NCI-H1092 (cell line): ENCODE measurements at places on chromosomes 3 and 15.

DNA sequence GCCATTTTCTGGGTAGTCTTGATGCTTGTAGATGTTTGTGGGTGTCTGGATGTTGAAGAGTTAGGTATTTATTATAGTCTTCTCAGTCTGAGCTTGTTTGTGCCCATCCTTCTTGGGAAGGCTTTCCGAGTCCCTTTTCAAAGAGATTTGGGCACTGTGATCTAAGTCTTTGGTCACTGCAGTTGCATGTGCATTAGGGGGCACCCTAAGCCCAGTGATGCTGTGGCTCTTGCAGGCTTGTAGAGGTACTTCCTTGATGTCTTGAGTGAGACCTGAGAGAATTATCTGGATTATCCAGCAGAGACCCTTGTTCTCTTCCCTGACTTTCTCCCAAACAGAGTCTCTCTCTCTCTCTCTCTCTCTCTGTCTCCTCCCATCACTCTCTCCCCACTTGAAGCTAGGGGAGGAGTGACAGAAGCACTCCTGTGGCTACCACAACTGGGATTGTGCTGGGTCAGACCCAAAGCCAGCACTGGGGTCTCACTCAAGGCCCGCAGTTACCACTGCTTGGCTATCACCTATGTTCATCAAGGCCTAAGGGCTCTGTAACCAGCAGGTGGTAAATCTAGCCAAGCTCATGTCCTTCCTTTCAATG is 68.5 kb downstream of the TMCO5A start:
- DNase-seq, result no peak

- no peak for DNase-seq
These were observed 15.9 kb downstream of the PARL start for GRCh38 chr3:183868796-183869195.

GRCh38 chr3:127462111-127462655 is 128.3 kb downstream of the TPRA1 start:
- no peak for DNase-seq

- no peak for DNase-seq
These were observed 64.7 kb downstream of the IGF1R start for GRCh38 chr15:98712845-98713584.

- DNase-seq, result no peak
These were observed 133.9 kb upstream of the SKOR1 start for GRCh38 chr15:67691450-67691849.

DNA sequence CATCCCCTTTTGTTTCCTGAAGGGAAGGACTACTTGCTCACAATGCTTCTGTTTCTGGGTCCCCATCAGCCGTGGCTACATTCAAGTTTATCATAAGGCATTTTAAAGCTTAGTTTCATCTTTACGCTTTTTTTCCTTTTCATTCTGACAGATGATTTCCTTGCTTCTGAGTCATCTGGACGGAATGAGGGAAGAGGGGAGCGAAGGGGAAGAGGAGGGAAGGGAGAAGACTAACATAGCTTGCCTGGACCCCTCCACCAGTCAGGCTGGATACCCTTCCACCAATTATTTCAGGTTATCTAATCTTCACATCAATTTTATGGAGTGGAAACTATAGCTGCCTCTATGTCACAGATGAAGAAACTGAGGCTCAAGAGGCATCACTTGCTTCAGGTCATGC is 27.6 kb downstream of the FAM3D start:
- no peak for DNase-seq

DNA sequence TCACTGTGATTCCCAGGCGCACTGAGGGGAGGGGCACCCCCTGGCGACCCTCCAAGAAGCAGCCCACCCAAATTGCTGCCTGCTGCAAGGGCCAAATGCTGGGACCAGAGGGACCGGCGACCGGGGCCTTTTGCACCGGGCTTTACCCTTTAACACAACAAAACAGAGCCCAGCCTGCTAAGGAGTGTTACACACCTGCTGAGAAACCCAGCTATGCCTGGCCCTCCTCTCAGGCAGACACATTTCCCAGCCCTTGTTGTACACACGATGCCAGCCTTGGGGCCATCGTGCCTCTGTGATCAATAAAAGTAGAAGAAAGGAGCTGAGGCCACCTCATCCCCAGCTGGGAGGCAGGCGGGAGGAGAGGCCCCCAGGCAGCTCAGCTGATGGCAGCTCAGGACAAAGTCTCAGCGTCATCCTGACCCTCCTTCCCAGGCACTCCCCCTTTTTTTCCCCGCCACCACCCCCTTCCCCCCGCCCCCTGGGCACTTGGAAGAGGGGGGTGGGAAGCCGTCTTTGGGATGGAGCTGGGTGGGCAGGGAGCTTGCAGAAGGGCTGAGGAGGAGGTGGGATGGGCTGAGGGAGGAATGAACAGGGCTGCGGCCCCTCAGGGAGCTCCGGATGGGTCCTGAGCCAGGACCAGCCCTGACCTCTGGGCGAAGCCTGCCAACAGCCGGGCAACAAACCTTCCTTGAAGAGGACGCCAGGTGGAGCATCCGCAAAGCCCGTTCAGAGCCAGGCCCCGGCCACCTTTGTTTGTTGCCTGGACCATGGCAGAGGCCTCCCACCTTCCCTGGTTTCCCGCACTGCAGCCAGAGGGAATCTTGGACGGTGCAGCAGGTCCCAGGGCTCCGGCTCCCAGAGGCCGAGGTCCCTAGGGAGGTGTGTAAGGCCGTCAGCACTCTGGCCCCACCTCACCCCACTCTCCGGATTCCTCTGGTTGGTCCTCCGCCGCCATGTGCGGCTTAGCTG is 45.9 kb upstream of the SEC61A1 start:
- DNase-seq, result no peak

DNA sequence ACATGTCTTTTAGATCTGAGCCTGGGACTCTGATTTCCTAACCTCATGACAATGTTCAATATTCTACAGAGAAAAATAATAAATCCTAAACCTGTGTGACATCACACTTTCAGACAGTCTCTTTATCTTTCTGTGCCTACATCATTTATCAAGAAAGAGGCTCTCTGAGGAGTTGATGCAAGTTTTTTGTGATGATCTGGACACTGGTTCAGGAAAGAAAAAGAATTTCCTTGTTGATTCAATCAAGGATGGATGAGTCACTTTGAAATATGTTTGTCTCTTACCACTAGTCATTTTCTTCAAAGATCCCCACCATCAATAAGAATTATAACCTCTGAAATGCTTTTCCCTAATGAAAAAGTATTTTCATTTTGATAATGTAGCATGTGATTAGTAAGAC is 404.6 kb downstream of the WDR72 start:
- no peak for DNase-seq

- DNase-seq, result no peak
These were observed 728.9 kb upstream of the DPPA4 start for GRCh38 chr3:110066206-110066605.

GRCh38 chr3:20478436-20478835 is 292.4 kb upstream of the SGO1 start:
- DNase-seq, result no peak

GRCh38 chr3:93969443-93969842 is 4.3 kb downstream of the PROS1 start:
- DNase-seq, result no peak

- DNase-seq, result no peak
These were observed 76.2 kb downstream of the PLXNA1 start for GRCh38 chr3:127059072-127059471.

DNA sequence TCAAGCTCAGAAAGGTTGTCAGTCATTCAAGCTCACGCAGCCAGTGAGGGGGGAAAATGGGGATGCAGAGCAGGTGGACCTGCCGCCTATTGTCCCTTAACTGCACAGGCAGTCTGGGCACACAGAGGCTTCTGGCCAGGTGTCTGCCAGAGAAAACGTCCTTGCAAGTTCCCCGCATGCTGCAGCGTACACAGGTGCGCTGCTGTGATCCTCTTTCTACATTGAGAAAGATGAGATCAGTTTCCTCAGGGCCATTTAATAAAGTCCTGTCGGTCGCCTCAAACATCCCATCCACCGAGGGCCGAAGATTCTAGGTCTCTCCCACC is 445 bp upstream of the TSEN2 start:
- no peak for DNase-seq

GRCh38 chr15:69323893-69324430 is 25.2 kb downstream of the PAQR5 start:
- DNase-seq, result no peak

DNA sequence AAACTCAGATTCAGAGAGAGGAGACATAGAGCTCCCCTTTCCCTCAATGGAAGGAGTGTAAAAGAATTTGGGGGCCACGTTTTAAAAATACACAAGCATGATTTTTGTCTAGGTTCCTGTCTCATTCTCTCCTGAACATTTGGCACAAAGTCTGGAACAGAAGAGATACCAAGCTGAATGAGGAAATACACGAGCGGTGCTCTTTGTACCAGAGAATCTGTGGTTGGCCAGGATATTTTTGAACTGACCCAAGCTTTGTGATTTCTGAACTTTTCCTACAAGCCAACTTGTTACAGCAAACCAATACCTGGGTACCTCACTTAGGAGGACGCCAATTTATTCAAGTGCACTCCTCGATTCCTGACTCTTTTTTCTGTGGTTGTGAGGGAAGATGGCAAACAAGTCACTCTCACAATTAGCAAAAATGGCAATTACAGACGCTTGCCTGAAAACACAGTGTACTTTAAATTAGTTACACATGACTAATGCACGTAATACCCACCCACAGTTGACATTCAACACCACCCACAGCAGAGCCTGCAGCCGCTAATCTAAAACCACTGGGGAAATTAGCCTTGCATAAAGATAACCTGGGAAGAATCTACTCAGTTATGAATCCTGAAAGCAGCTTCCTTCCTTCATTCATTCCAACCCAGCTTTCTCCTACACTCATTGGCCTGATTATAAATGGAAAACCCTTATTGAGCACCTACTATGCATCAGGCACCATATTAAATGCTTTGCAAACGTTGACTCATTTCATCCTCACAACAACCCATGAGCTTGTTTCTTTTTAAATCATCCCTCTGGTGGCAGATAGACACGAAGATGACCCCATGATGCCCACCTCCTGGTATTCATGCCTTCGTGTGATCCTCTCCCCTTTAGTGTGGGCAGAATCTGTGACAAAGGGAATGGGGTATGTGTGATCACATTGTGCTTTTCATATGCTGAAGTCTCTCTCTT is 293.5 kb downstream of the KBTBD8 start:
- no peak for DNase-seq

DNA sequence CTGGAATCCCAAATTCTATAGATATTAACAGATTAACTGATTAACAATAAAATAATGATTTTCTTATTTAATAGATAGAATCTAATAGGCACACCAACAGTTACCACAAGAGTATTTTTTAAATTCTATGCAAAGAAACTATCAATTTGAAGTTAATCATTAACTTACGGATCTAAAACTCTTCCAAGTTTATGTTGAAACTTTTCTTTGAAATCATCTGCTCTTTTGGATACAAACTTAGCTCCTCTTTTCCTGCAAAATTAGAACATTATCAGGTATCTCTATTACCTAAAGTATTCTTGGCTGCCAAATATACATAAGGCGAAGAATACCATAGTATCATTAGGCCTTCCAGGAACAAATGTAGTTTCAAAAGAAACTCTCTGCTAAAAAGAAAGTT is 34.8 kb downstream of the EFHB start:
- no peak for DNase-seq

DNA sequence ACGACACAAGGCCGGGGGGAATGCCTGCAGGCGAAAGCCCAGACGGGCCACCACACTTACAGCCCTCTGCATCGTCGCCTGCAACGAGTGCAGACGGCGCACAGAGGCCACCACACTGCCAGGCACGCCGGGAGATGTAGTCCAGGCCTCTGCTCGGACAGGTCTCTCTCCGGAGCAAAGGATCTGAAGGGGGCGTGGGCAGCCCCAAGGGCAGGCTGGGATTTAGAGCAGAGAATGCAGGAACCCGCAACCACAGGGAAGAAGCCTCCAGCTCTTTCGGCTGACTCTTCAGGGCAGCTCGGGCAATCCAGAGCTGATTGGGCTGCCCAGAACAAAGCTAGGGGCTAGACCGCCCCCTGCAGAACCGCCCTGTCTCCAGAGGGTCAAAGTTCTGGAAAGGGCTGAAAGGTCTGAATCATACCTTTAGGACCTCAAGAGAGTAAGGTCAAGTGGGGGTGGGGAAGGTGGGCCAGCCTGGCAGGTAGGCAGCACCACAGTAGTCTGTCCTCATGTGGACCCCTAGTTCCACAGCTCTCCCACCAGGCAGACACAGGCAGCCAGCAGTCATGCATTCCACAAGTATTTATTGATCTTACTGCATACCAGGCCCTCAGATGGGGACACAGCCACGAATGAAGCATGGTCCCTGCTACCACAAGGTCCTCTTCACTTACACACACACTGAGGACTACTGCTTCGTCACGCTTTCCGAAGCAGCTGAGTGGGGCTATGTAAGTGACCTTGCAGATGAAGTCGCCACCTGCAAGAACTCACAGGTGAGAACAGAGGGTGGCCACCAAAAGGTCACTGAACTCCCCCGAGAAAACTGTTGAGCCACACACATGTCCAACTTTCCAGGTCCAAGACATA is at the start of gene AMT:
Gene AMT (minus strand): TSS at position 95 of the 870 bp plus-strand sequence. CDS start 23 bp downstream, at position 72.
- DNase-seq, result no peak

DNA sequence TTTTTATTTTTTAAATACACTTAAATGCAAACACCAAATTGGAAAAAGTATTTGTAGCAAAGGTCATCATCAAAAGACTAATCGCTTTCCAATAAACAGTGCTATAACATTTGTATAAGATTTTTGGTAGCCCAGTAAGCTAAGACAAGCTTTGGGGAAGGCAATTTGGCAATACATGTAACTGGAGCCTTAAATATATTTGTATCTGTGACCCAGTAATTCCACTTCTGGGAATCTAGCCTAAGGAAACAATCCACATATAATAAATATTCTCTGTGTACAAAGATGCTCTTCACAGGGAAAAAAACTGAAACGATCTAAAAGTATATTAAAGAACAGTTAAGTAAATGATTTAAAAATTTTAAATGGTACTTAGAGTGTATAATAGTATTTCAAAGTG is 65.5 kb upstream of the TJP1 start:
- no peak for DNase-seq

DNA sequence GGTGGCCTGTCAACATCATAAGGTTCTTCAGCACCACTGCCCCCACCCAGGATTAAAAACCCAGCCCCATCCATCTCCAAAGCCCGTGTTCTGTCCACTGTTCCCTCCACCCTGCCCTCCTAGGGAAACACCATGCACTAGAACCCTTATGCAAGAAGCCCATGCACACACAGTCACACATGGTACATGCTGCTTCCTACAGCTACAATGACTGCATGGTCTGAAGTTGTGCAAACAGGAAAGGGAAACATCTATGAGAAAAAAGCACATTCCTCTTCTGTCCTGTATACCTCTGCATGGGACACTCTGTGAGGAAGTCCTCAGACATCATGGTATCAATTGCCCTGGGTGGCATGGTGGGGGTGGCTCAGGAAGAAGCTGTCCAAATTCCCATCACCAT is 108.6 kb upstream of the MRPS22 start:
- no peak for DNase-seq

GRCh38 chr3:183291497-183292031 is 38.5 kb downstream of the B3GNT5 start:
- DNase-seq, result no peak

DNA sequence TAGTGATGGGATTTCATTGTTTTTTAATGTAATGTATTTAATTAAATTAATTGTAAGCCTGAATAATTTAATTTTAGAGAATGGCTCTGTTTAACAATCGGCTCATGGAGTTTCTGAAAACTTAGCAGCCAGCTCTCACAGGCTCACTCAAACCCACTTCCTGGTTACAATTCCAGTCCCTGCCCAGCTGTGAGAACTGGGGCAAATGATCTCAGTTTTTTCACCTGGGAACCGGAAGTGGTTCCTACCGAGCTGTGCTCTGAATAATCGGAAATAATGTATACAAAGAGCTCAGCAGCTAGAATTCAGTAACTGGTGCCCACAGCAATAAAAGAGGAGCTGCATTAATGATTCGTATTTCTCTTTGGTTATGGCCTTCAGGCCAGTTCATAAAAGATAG is 244.3 kb upstream of the MCTP2 start:
- DNase-seq, result no peak
